ENCODE measurements at places on chromosomes 11 and 22.

- DNase-seq, result no peak
These were observed 18.6 kb downstream of the TSKU start for GRCh38 chr11:76801736-76802135.

DNA sequence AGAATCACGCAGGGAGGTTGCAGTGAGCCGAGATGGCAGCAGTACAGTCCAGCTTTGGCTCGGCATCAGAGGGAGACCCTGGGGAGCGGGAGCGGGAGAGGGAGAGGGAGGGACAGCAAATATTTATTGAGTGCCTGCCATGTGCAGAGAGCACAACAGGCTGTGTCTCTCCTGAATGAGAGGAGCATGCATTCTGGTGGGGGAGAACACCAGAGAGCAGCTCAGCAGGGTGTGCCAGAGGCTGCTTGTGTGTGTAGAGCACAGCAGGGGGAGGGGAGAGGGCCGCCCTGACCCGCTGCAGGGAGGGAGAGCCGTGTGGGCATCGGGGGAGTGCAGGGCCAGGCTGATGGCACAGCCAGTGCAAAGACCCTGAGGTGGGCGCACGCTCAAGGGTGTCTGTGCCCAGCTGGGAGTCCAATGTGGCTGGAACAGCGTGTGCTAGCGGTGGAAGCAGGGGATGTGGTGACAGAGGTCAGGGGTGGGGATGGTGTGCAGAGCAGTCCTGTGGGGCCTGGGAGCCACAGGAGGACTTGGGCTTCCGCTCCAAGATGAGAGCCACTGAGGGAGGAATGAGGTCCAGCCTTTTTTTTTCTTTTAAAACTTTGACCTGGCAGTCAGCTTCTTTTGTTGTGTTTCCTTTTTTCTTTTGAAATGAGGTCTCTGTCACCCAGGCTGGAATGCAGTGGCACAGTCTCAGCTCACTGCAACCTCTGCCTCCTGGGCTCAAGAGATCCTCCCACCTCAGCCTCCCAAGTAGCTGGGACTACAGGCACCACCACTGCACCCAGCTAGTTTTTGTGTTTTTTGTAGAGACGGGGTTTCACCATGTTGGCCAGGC is 12.0 kb downstream of the PPIL2 start:
- DNase-seq, result no peak

GRCh38 chr11:86135319-86135714 is 66.4 kb upstream of the PICALM start:
- no peak for DNase-seq

DNA sequence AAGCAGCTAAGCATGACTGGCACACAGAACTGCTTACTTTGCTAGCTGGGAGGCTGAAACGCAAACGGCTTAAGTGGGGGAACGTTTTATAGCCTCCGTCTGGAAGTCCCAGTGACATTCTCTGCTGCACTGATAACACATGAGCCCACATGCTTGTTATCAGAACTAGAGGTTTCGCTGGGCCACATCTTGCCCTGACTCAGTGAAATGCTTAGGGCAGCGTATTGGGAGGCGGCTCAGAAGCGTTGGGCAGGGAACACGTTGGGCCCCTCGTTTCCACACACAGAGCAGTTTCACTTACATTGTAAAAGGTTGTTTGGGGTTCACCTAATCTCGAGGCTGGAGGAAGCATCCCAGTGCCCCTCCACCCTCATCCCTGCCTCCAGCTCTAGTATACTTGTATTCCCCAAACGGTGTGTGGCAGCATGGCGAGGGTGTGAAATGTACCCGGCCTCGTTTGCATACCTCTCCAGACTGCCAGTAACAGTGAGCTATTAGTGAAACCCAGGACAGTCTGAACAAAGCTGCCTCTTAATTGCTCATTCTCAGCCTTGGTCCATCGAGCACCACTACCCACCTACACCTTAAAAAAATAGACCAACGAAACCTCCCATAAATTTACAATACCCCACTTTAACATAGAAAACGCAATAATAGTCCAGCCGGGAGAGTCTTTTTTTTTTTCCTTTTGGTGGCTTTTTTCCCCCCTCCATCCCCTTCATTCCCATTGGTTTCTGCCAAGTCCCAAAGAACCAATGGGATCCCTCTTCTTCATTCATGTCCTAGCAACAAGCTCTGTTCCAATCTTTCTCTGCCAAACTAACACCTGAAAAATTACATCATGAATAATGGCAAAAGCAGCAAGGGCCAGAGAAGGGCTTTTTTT is 218.8 kb upstream of the SORL1-AS1 start:
- DNase-seq, result no peak

DNA sequence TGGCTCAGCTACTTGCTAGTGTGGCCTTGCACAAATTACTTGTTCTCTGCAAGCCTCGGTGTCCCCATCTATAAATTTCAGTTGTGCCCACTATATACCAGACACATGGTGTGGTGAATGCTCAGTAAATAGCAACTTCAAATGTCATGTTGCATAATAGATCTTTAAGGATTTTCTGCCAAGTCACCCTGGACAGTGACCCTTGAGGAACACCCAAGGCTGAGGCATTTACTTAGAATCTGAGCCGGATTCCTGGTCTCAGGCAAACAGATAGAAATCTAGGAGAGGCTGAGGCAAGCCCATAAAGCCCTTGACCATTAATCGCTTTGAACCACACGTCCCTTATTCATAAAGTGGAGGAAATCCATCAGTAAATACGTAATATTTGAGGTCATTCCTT is 9.7 kb downstream of the TEAD1 start:
- DNase-seq, result no peak

DNA sequence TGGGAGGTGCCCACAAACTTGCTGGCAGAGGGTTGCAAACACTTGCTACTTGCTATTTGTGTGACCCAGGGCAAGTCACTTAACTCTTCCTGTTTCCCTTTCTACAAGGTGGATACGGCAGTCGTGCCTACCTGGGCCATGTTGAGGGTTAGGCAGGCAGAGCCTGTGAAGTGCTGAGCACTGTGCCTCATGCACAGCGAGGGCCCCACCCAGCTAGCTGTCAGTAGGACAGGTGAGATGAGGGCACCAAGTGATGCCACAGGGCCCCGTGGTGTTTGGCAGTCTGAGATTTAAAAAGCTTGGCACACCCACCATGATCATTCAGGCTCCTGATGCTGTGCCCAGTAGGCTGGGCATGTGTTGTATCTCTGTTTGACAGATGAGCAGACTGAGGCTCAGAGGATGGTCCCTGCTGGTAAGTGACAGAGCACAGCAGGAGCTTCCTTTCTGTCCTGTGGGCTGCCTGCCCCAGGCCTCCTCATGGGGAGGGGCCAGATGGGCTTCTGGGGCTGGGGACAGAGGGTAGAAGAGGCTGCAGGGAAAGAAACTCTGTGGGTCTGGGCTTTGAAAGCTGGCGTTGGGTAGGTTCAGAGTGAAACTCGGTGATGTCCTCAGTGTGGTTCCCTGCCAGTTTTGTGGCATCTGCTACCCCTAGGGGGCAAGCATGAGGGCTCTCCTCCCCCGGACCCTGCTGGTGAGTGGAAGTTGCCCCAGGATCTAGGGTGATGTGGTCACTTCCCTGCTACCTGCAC is 59.3 kb downstream of the TSPAN18 start:
- no peak for DNase-seq

DNA sequence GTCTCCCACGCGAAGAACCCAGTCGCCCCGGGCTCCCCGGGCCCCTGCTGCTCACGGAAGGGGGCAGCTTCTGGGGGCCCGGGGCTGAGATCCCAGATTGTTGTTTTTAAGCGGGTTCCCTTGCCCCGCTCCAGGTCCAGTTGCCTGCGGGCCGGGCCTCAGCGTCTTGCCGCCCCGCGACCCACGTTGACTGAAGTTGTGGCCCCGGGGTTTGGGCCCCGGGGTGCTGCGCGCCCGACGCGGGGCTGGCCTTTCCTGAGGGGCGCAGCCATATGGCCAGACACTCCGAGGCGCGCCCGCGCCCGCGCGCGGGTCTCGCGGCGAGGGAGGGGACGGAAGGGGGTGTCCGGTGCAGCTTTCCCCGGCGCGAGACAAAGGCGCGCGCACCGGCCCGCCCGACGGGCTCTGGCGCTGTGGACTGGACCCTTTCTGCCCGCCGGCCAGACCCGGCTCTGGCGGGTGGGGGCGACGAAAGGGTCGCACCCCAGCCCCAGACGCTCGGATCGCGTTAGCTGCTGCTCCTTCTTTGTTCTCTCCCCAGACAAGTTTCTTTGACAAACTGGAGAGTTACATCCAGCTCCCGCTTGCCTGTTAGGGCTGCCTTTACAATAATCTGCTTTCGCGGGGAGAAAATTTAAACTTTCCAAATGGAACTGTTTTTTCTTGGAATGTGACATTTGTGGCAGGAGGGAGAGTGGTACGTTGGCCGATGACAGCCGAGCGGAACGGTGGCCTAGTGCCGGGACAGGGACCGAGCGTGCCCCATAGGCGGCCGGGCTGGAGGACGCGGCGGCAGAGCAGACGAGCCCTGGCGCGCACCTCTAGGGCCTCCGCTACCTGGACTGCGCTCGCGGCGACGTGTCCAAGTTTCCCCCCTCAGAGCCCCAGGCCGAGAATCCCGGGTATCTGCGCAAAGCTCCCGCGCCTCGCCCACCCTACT is 716 bp downstream of the AMOTL1 start:
- DNase-seq, result no peak

DNA sequence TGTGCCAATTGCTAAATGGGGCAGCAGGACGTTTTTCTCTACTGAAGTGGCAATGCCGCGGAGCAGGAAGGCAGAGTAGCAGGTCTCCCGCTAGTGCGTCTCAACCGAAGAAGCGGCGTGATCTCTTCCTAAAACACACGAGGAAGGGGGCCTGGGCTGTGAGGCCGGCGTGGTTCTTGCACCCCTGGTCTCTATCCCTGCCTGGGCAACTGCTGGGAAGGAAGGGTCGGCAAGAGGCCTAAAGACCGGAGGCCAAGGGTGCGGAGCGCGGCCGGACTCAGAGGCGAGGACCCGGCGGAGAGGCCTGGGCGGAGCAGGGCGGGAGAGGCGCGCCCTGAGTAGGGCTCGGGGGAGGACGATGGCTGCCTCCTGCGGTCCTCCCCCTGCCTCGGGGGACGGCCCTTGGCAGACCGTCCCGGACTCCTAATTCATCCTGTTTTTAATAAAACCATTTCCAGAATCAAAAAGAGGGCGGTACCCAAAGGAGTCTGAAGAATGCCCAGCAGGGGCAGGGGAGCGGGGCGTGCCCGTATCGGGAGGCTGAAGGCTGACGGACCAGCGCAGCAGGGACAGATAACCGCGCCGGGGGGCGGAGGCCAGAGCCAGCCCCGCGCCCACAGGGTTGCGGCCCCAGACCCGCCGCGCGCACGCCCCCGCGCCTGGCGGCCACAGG is 572 bp upstream of the APLP2 start:
- DNase-seq, result peak; percentile 79

DNA sequence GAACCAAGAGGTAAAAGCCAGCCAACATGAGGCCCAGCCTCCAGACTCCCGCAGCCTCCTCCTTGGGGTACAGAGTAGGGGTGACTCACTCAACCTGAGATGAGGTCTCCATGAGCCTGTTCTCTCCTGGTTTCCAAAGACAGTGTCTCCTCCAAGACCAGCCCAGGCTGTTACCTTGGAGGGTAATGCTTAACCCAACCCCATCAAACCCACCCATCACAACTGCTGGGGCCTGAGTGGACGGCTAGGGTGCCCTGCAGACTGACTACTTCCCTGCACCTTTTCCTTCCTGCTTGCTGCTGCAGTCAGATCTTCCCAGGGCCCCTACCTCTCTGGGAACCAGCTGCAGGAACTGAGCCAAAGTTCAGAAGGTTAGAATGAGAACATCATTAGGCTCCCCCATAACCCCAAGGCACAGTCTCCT is 5.1 kb upstream of the NOL12 start:
- peak; percentile 13 for DNase-seq

GRCh38 chr22:37109242-37109917 is at the start of gene TMPRSS6:
TMPRSS6 (minus strand) TSS chr22:37109713; CDS start chr22:37103417, 6,296 bp downstream.
- no peak for DNase-seq

DNA sequence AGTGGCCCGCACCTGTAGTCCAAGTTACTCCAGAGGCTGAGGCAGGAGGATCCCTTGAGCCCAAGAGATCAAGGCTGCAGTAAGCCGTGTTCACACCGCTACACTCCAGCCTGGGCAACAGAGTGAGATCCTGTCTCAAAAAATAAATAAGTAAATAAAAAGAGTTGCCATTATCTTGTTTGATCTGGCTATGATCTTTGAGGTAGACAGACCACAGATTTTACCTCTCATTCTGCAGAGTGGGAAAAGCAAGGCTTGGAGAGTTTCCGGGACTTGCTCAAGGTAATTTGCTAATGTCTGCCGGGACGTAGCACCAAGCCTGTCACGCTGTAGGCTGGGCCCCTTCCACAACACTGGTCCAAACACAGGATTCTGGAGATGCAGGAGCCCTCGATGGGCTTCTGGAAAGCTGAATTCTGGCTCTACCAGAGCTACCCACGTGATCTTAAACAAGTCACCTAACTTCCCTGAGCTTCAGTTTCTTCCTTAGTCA is 6.8 kb downstream of the GRAP2 start:
- DNase-seq, result no peak

- DNase-seq, result peak; percentile 48
These were observed 4.3 kb upstream of the OSBPL5 start for GRCh38 chr11:3169255-3170043.

DNA sequence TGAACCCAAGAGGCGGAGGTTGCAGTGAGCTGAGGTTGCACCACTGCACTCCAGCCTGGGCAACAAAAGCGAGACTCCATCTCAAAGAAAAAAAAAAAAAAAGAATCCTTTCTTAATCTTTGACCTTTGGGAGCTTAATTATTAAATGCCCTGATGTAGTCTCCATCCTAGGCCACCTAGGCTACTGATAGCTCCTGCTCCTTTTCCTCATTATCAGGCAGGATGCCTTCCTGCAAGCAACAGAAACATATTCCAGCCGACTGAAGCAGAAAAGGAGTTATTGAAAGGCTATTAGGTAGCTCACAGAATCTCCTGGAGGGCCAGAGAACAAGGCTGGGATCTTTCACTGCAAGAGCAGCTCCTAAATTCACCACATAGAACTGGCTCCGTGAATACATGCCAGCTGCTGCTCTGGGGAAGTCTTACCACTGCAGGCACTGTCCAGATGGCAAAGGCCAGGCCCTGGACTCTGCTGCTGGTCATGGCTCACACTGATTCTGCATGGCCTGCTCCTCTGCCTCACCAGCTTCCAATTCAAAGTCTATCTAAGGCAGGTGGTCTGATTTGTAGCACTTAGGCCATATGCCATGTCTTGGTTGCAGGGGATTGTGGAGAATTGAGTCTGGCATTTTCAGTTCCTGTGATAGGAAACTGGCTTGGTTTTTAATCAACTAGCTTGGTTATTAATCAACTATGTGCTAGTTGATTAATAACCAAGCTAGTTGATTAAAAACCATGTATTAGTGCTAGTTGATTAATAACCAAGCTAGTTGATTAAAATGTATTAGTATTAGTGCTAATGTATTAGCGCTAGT is 26.0 kb upstream of the POLD3 start:
- DNase-seq, result no peak

DNA sequence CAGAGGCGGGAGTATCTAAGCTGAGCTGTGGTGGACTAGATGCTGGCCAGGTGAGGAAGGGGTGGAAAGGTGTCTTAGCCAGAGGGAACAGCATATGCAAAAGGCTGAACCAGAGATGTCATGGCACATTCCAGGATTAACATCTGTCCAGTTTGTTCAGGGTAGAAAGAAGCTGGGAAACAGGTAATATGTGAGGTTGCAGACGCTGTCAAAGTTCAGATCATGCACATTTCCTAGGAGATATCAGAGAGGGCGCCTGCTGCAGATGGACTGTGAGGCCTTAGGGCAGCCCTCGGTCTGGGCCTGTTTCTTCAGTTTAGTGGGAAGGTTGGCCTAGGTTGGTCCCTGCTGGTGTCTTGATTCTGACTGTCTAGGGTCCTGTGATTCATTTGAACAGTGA is 97.7 kb upstream of the CRYBB3 start:
- DNase-seq, result no peak
